ENCODE measurements at places on chromosomes 7 and 10.

DNA sequence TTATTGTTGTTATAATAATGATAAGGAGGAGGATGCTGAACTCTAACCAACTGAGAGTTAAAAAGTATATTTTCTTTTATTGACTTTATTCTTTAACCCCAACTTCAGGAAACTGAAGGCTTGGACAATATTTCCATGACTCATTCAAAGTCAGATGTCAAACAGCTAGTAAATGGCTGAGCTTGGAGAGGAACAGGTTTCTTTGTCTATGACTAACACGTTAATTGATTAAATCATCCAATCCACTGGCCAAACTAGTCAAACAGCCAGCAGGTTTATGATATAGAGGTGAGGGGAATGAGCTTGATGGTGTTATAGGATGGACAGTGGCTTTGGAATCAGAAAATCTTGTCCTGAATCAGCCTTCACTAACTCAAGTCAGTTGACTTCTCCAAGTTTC, 119.1 kb upstream of the WDR11 start:
- DNase-seq, result no peak

DNA sequence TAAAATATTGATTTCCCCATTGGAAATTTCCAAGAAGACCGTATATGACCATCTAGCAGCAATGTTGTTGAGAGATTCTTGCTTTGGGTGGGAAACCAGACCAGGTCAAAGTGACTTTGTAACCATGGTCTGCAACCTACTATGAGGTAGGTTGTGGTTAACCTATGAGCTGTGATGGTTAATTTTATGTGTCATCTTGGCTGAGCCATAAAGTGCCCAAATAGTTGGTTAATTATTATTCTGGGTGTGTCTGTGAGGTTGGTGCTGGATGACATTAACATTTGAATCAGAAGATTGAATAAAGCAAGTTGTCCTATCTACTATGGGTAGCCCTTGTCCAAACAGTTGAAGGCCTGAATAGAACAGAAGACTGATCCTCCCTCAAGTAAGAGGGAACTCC, 18.3 kb upstream of the RALA start:
- no peak for DNase-seq

DNA sequence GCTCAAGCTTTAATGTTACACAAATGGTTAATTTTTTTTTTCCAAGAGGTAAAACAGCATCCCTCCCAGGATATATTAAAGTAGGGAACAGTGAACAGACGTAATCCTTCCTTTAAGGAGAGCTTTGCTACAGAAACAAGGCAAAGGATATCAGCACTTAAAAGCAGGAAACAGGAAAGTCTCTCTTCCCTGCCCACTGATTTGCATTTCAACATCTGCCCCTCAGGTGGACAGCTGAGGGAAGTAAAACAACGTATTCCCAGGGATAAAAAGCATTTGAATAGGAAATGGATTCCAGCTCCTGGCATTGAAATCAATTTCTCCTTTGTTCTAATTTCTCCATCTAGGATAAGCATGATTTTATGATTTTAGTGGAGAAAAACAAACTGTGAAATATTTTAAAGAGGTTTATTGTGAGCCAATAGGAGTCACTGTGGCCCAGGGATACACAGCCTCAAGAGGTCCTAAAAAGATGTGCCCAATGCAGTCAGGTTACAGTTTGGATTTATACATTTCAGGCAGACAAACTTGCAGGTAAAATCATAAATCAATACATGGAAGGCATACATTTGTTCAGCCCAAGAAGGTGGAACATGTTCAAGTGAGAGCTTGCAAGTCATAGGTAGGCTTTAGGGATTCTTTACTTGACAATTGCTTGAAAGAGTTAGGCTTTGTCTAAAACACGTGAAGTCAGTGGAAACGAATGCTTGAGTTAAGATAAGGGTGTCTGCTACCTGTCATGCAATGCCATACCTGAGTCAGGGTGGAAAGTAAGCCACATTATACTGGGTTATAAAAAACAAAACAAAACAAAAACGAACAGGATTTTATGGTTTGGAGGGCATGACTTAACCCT, 286.2 kb upstream of the VWC2 start:
- no peak for DNase-seq

GRCh38 chr10:35017608-35018007, 72.5 kb downstream of the CUL2 start:
- DNase-seq, result no peak

DNA sequence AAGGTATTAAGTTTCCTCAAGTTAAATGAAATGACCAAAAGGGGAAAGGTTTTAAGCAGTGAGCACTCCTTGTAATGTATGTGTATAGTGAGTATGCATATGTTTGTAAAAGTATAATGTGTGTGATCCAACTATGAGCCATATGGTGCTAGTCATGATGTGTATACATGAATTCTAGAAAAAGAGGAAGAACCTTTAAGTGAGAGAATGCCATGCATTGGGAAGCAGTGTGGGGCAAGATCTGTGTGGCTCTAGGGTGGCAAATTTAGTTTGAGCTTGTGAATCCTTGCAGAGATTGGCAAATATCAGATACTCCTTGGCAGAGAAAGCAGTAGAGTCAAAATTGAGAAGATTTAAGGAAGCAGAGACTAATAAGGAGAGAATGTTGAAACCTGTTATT, 435.0 kb downstream of the AUTS2 start:
- no peak for DNase-seq

DNA sequence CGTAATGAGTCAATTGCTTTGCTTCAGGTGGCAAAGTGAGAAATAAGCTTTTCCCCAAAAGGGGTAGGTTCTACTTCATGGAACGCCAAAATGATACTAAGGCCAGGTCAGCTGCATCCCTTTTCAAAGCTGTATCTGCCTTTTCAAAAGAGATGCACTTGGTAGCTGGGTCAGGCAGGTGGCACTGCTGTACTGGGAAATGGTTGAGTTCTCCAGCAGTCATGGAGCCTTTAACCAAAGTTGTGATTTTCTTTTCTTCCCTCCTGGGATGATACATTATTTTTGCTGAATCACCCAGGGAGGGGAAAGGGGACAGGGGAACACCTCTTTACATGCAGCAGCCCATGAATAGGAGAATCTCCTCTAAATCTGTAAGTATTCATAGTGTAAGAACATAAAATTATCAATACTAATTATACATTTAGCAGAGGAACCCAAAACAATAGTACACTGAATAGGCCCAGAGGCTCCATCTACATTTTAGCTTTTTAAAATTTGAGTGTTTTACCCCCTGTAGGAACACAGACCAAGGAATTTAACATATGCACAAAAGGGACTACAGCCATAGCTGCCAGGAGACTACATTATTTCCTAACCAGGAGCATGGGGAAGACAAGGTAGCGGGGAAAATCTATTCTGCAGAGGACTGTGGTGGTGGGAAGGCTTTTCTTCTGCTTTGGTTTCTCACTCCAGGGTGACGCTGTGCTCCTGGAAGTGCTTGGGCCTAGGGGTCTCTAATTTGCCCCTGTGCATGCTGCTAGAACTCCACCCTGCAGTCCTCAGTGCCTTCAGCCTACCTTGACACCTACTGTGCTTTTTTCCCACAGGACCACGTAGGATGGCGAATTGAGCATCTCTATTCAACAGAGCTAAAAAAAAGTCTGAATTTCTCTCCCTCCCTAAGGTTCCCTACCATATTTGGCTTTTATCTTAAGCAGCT, 6.4 kb upstream of the GPR22 start:
- no peak for DNase-seq

- no peak for DNase-seq
Observed at GRCh38 chr10:86486856-86487255, 34.7 kb downstream of the WAPL start.

DNA sequence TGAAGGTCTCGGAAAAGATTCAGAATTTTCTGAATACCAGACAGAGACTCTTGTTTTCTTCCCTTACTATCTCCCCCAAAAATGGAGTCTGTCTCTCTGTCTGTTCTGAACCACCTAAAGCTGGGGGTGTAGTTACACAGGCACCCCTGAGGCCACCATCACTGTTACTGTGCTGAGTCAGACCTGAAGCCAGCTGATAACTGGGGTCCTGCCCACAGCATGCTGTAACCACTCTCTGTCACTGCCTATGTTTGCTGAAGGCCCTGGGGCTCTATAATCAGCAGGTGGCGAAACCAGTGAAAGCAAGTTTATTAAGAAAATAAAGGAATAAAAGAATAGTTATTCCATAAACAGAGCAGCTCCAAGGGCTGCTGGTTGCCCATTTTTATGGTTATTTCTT, 575.2 kb upstream of the POT1 start:
- no peak for DNase-seq

GRCh38 chr7:120723465-120724385, 134.2 kb downstream of the TSPAN12 start:
- DNase-seq, result no peak

DNA sequence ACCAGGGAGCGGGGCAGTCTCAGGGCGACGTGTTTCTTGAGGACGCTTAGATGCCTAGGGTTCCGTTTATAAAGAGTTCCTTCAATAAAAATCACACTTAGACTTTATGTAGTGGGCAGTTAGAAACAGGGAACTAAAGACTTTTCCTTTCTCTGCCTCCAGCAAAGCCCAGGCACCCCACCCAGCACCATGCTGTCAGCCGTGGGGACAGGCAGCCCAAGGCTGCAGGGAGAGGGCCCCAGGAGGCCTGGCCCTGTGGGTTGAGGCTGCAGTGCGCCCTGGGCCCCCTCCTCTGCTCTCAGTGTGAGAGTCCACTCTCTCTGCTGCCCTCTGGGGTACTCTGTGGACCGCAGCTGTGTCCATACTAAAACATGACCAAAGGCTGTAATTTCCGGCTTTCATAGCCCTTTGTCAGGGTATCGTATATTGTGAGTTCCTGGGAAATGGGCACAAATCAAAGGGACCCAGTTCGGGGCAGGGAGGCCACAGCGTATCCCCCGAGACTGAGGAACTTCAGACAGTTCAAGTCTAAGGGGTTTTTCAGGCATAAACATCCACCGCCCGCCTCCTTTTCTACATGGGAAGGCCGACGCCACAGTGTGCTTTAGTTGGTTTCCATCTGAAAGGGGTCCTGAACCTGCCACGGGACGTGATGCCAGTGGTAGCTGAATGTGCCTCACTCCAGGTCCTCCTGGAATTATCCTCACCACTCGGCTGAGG, 59.7 kb downstream of the DNAJB6 start:
- no peak for DNase-seq

- no peak for DNase-seq
Observed at GRCh38 chr7:54932818-54933543, 85.8 kb upstream of the EGFR start.

DNA sequence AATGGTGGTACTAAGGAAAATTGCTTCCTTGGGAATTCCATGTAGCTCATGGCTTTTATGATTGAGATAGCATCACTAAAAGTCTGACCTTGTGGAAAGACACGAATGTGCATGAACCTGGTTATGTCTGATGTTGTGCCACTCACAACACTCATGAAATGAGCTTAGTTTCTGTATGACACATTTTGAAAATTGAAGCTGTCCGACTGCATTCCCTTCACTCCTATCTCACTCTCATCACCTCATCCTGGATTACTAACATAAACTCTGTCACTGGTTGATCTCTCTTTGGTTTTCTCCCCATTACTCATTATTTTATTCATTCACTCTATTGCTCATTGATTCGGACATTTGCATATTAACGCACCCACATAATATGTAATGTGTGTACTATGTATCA, 190.0 kb upstream of the VWC2 start:
- DNase-seq, result no peak

GRCh38 chr10:75525646-75526045, 94.2 kb downstream of the LRMDA start:
- DNase-seq, result no peak

DNA sequence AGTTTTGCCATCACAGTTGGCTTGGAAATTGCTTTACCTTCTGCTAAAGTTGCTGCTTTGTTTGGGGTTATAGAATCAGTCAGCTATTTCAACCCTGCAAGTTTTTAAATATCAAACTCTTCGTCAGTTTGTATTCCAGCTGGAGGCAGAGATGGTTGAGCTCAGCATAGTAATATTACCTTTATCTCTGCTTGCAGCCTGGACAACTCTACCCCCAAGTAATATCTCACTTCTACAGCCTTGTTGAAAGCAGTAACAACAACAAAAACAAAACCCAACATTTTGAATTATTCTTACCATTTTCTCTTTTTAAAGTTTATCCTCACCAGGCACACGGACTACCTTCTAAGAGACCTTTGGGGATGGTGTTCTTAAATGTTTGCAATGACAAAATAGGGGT, 239.1 kb upstream of the PHF14 start:
- DNase-seq, result no peak

GRCh38 chr10:69792341-69792740, 9.4 kb upstream of the COL13A1 start:
- DNase-seq, result no peak

DNA sequence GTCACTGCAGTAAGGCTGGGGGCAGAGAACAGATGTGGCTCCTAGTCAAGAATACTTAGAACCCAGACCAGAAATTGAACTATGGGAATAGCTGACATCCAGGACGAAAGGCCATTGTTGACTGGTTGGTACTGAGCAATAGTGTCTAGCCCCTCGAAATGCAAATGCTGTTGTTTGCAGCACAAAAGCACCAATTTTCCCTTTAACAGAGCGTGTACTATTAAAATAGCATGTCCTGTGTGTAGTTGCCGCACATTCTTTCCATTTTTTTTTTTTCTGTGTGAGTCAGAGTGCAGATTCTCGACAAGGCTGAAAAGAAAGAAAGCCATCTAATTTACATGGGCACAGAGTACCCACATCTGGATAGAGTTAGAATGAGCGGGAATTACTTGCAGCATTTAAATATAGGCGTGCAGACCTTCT, 302.4 kb downstream of the PTEN start:
- DNase-seq, result no peak

DNA sequence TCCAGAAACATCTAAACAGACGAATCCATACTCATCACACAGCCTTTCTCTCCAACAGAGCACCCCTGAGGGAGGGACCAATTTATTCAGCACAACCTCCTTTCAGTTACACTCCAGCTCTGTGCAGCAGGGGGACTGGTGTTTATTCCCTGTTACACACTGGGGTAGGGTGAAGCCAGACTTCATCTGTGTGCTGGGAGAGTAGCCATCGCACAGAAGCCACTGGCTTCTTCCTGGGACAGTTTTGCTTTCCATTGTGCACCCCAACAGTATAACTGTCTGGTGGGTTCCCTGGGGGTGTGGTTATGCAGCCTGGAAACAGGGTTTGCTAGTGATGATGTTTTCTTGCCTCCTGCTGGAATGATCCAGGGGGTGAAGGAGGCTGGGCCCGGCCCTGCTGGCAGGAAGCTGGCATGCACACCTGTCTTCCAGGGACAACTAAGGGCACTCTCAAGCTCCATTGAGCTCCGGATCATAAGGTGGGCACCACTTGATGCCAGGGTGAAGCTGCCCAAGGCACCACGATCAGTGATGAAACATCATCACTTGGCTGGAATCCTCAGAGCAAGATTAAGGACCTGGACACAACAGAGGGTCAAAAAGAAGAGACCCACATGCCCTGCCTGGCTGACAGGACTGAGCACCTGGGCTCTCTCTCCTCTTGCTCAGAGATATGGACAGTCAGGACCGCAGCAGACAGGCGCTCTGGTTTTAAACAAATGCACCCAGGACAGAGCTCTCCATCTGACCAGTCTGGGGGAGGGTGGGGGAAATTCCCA, 293.2 kb downstream of the GRID1 start:
- DNase-seq, result no peak

- DNase-seq, result no peak
Observed at GRCh38 chr10:121695731-121696464, 97.7 kb upstream of the FGFR2 start.

Data from esophagus squamous epithelium (tissue), 5 donors.